ENCODE measurements at places on chromosomes 16 and 17.
A peak's percentile ranks its signal among the peaks of the same experiment; 100 is the strongest.

DNA sequence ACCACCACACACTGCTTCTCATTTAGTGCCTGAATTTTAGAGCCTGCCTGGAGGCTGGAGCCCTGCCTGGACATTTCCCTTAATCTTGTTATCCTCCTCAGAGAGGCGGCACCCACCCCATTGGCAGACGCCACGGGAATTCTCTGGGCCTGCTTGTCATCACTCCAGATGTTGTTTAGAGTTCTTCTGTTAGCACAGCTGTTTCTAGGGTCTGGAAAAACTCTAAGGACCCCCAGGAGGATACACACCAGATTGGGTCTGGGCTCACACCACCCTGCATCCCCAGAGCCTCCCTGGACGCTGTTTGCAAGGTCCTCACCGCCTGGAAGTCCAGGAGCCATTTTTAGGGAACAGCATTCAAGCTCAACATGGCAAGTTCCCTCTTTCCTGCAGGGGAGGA is 565 bp upstream of the XAF1 start:
- DNase-seq: peak; percentile 26

DNA sequence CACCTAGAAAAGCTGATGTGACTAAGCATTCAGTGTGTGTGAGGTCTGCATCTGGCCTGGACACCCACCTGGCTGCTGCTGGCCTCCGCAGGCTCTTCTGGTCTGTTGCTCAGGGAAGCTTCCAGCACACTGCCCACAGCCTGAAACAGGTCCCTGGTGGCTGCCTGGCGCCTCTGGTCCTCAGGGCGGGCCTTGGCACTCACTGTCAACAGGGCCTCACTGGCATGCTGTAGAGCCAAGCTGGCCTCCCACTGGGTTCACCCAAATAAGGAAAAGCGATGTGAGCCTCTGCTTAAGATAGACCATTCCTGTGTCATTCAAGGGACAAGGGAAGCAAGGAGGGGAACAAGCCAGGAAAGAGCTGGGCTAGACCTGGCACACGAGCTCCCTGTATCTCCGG is 70.6 kb upstream of the BCO1 start:
- DNase-seq: no peak

DNA sequence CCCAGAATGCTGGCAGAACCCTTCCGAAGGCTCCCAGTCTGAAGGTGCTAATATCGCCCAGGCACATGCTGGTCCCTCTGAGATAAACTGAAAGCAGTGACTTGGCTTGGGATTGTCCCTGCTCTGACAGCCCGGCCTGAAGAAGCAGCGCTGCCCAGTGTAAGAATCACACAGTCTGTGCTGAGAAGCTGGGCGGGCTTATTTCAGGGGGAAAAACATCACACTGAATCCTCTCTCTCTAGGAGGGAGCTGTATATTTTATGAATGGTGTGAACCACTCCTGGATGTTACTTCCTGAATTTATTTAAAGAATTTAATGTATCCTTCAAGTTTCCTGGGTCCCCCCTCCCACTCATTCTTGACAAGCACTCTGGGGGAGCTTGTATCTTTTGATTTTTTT is 36.3 kb downstream of the GAS7 start:
- DNase-seq: no peak

- DNase-seq: no peak
Observed at GRCh38 chr17:45639297-45639849, 144.7 kb upstream of the CRHR1 start.

DNA sequence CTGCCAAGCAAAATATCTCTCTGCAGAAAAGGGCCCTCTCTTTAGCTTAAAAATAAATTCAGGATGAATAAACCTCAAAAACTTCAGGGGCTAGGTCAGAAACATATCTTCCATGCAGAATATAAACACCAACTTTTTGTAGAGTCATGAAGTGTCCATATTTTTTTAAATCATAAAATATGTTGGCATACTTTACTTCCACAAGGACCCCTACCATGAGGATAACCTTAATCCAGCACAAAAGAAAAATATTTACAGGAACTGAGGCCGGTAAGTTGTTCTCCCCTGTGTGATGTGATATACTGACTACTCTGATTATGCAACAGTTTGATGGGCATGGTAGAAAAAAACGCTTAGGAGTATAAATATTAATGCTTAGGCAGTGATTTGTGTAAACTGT is 264.8 kb upstream of the CDH11 start:
- DNase-seq: no peak

DNA sequence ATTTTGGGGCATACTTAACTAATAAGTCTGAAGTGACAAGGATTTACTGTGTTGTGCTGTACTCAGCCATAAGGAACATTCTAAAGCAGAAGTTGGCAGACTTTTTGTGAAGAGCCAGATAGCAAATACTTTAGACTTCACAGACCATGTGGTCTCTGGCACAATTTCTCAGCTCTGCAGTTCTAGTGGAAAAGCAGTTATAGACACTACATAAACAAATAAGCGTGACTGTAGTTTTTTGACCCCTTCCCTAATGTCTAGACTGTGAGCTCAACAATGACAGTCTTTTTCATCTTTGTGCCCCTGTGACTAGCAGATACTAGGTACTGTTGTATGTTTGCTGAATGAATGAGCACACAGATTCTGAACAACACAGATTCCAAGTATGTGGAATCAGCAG is 4.9 kb downstream of the RPAIN start:
- no peak for DNase-seq

DNA sequence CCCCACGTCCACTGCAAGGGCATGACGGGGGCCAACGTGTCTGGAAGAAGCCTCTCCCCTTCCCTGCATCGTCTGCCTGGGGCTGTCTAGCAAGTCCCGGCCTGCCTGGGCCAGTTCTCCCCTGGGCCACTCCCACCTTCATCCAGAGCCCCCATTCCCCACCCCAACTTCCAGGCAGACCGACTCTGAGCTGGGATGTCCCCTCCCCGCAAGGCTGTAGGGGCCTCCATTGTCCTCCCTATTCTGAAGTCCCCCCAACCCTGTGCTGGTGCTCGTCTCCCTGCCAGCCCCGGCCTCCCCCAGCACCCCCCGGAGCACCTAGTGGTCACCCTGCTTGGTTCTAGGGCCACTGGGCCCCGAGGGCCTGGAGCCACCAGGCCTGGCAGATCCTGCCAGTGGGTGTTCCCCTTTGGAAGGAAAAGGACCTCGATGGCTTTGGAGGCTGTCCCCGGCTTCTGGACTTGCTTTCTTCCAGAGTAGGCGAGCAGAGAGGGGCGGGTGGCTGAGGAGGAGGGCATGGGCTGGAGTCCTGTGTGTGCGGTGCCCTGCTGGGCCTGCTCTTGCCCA is 4.8 kb downstream of the GLIS2 start:
- DNase-seq: no peak

DNA sequence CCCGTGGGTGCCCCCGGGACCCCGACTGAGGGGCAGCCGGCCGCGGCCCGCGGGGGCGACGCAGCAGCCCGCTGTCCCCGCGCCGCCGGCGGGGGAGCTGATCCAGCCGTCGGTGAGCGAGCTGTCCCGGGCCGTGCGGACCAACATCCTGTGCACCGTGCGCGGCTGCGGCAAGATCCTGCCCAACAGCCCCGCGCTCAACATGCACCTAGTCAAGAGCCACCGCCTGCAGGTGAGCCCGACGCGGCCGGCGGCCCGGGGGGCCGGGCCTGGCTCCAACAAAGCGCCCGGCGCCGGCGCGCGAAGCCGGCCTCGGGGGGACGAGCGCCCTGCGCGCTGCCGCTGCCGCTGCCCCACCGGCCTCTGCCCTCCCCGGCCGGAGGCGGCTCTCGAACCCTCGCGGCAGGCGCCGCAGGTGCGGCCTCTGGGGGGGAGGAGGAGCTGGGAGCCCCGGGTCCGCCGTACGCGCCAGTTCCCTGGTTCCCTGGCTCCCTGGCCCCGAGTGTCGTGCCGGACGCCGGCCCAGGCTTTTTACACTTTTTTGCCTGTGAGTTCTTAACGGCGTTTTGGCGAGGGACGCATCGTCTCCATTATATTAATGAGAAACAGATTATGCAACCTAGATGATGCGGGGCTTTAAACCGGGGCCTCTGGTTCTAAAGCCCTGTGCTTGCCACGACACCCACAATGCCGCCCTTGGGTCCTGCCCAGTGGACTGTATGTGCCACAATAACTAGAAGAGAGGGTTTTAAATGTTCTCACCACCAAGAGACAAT is 521 bp downstream of the ATMIN start:
- DNase-seq: peak; percentile 40

DNA sequence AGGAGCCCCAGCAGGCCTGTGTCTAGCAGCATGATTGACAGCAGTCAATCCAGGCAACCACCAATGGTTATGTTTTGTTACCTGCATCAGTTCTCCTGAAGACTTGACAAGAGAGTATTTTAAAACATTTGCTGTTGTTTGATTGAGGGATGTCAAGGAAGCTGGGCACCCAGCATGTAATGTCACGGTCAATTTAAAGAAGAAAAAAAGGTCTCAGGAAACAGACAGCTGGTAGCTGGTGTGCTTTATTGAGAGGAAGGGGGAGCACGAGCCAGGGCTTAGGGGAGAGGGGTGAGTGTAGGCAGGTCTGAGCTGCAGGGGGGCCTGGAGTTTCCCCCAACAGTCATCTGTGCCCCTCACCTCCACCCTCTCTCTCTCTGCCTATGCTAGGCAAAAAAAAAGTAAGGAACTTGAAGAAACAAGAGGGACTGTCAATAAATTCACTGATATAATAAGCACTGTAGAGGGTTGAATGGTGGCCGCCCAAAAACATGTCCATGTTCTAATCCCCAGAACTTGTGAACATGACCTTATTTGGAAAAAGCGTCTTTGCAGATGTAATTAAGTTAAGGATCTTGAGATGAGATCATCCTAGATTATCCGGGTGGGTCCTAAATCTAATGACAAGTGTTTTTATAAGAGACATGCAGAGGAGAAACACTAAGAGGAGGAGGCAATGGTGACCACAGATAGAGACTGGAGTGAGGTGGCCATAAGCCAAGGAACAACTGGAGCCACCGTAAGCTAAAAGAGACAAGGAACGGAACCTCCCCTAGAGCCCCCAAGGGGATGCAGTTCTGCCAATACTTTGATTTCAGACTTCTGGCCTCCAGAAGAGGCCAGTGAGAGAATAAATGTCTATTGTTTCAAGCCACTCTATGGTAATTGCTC is 14.5 kb downstream of the TSPOAP1 start:
- DNase-seq: no peak

- DNase-seq: no peak
Observed at GRCh38 chr16:65889533-65889966, 476.9 kb upstream of the CDH5 start.

GRCh38 chr16:64453646-64454045 is 668.2 kb downstream of the CDH11 start:
- DNase-seq: no peak

- DNase-seq: no peak
Observed at GRCh38 chr17:32962320-32962711, 29.3 kb upstream of the SPACA3 start.

DNA sequence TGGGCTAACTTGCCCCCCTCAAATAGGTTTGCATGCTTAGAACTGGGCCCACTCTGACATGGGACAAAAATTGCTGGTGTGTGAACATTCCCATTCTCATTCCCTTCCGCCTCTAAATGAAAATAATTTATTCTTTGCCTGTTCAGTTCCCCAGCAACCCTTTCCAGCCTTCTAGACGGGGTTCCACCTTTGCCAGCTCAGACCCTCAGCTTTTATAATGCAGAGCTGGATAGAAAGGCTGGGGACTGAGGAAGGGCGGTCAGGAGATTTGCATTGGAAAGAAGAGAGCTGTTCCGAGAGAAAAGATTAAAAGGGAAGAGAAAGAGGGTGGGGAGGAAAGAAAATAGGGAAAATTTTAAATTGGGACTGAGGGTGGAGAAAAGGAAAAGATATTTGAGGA is 151.1 kb upstream of the WSCD1 start:
- DNase-seq: no peak

DNA sequence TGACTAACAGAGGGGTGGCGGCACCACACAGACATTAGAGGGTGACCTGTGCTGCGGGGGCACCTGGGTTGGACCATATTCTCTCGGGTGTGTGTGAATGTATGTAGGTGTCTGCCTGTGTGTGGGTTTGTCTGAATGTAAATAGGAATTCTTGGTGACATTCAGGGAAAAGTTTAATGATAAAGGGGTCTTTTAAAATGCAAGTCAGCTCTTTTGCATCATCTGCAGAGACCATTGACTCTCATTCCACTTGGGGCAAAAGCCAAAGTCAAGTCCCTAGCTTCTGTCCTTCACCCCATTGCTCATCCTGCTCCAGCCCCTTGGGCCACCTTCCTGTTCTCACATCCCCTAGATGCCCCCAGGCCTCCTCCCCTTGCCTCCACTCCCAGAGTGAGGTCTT is 23.6 kb downstream of the KSR1 start:
- DNase-seq: no peak

GRCh38 chr17:45001310-45001709 is 33.2 kb upstream of the C1QL1 start:
- DNase-seq: no peak

DNA sequence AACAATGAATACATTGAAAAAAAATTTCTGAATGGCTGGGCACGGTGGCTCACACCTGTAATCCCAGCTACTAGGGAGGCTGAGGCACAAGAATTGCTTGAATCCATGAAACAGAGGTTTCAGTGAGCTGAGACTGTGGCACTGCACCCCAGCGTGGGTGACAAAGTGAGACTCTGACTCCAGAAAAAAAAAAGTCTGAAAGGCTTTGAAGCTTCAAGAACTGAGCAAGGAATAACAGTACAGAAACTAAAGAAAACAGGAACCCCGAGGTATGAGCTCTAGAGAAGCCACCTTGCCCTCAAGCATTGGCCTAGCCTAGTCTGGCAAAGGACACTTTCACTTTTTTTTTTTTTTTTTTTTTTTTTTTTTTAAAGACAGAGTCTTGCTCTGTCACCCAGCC is 45.0 kb downstream of the TEX2 start:
- DNase-seq: peak; percentile 72

DNA sequence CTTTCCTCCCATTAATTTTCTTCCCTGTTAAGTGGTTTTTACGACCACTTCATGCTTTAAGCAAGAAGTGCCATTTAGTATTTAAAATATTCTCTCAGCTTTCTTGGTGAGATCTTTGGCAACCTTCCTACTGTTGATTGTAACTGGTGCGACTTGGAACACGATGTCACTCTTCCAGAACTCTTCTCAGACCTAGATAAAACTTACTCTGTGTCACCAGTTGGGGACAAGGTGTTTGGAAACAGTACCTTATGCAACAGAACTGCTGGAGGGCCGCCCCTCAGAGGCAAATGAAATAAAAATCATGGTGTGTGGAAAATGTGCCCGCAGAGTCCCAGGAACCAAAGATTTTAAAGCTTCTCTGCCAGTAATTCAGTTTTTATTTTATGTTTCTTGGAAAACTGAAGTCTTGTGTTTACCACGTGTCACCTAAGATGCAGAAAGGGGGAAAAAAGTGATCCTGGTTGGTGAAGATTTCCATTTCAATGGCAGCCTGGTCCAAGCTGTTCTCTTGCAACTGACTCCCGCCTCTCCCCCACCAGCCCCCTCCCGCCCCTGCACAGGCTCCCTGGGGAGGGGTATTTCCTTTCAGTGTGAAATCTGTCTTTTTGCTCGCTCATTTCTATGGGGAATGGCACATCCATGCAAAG is 7.2 kb upstream of the HSD11B2 start:
- DNase-seq: no peak

GRCh38 chr17:17942846-17943245 is 29.4 kb downstream of the TOM1L2 start:
- DNase-seq: no peak

GRCh38 chr16:35431829-35432663 is 1972.6 kb downstream of the TP53TG3F start:
- DNase-seq: peak; percentile 36

DNA sequence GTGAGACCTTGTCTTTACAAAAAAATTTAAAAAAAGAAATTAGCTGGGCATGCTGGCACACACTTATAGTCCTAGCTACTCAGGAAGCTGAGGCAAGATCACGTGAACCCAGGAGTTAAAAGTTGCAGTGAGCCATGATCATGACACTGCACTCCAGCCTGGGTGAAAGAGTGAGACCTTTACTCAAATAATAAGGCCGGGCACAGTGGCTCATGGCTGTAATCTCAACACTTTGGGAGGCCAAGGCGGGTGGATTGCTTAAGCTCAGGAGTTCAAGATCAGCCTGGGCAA is 11.5 kb upstream of the RIPOR1 start:
- DNase-seq: peak; percentile 49

Measured in suppressor macrophage (primary cell).